Naive thymus-derived CD4-positive, alpha-beta T cell (primary cell): ENCODE measurements at places on chromosomes 7 and 10. TPM values are rescaled to one million over a fixed set of nuclear protein-coding genes. Genes with fewer than 3 reads are reported as not detected.

PHYHIPL gene
- total RNA-seq = not detected

SVOPL gene
- total RNA-seq = 0.36 TPM in 1 of 2 replicates, not detected in the other

PLXDC2 gene
- 0.12 and 0.13 TPM in 2 replicates for total RNA-seq

GRCh38 chr7:87456247-87456646, 19.2 kb downstream of the ABCB4 start:
- H3K4me3 ChIP-seq = no peak overlapping the region
- no peaks in the 10 kb centered on the region for H3K27me3 ChIP-seq
- H3K27ac ChIP-seq = no peak overlapping the region
- no peaks in the 10 kb centered on the region for H3K36me3 ChIP-seq
- H3K4me1 ChIP-seq = no peaks in the 10 kb centered on the region

DNA sequence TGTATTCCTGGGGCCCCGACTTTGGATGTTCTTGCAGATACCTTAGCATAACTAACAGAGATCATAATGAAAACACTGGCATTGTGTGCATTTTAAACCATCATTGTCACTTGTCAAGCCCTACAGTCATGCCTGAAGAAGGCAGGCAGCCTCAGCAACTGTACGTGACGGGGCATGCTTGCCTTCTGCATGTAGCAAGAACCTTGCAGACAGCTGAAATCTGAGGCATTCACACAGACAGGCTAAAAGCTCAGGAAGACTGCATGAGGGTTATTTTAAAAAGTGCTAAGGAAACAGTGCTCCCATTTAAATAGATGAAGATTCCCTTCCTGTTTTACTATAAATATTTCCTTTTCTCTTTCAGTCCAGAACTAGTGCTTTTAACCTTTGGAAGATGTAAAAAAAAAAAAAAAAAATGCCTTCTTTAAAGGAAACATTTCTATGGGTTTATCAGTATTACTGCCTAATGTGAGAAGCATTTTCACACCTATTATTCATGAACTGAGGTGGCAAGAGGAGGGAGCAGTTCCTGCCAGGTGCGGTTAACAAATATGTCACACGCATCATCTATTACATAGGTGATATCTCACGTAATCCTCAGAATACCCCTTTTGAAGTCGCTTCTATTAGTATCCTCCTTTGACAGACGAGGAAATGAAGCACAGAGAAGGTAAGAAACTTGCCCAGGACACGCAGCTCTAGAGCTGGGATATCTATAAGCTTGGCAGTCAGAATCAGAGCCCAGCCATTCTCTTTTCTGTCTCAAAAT, 88.1 kb downstream of the PRKCQ start:
- no peak for DNase-seq
- peaks cover 30% of the 10 kb centered on the region for H3K36me3 ChIP-seq
- peak overlapping the region; percentile 26 for H3K4me3 ChIP-seq
- H3K27me3 ChIP-seq = no peaks in the 10 kb centered on the region
- H3K27ac ChIP-seq = peak overlapping the region; percentile 11

- no peaks in the 10 kb centered on the region for H3K4me1 ChIP-seq
- no peak for DNase-seq
- H3K27me3 ChIP-seq = no peaks in the 10 kb centered on the region
These were observed 712.8 kb downstream of the PARD3 start for GRCh38 chr10:34102237-34102673.

- H3K4me1 ChIP-seq = peaks cover 59% of the 10 kb centered on the region
- H3K27ac ChIP-seq = peak overlapping the region; percentile 88
- no peak for DNase-seq
- H3K4me3 ChIP-seq = peak overlapping the region; percentile 82
These were observed 997 bp downstream of the WDR37 start for GRCh38 chr10:1057106-1057657.

- no peak overlapping the region for H3K4me3 ChIP-seq
- H3K27me3 ChIP-seq = no peaks in the 10 kb centered on the region
- no peak for DNase-seq
- no peak overlapping the region for H3K27ac ChIP-seq
These were observed 22.1 kb downstream of the SVIL start for GRCh38 chr10:29612657-29613056.
